HuH-7 (cell line): ENCODE measurements at places on chromosomes 5 and 9.

DNA sequence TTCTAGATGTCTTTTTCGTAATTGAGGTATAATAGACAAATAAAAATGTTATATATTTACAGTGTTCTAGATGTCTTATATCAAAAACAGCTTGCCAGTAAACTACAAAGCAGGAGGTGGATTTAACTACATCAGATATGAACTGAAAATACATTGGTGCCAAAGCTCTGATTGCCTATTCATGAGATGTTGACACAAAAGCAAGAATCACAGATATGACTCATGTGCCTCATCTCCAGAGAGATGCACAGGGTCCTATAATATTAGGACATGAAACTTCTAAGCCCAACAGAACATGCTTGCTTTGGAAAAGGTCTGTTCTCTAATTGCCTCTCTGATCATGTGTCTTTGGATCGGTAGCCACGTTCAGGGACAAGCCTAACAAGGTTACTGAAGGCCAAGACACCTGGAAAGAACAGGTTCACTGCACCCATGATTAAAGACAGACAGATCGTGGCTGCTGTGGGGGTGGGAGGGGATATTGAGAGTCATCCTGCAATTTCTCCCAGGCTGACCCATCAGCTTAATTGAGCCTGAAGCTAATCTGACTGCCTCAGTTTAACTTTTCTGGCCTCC, 16.8 kb downstream of the ABCA1 start:
- DNase-seq: no peak

- DNase-seq: no peak
Measured at GRCh38 chr5:53261245-53261644, 151.7 kb upstream of the MOCS2 start.

DNA sequence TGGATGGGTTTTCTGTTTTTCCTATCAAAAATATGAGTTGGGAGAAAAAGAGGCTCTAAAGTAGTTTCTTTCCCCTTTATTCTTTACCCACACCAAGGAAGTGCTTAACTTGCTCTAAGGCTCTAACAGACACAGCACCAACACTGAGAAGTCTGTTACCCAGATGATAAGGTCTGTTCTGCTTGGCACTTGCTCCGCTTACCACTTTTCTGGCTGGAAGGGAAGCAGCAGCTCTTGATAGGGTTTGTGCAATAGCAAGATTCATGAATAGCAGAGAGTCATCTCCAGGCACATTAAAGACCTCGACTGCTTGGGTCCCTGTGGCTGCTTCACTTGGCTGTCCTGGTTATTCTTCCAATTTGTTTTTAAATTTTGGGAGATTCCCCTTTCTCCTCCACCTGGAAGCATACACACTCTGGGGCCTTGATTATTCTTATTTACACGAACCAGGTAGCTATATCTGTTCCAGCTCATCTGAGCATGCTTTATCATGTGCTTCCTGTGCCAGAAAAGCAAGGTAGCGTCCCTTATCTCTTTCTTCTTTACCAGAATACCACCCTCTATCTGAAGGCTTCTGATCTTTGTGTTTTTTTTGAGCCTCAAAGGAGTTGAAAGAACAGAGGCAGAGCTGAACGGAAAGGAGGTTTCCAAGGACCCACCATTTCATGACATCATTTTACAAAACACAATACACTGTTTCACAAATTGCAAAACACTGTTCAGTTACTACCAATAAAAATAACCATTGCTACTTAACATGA, 24.8 kb downstream of the PPP3R2 start:
- no peak for DNase-seq

DNA sequence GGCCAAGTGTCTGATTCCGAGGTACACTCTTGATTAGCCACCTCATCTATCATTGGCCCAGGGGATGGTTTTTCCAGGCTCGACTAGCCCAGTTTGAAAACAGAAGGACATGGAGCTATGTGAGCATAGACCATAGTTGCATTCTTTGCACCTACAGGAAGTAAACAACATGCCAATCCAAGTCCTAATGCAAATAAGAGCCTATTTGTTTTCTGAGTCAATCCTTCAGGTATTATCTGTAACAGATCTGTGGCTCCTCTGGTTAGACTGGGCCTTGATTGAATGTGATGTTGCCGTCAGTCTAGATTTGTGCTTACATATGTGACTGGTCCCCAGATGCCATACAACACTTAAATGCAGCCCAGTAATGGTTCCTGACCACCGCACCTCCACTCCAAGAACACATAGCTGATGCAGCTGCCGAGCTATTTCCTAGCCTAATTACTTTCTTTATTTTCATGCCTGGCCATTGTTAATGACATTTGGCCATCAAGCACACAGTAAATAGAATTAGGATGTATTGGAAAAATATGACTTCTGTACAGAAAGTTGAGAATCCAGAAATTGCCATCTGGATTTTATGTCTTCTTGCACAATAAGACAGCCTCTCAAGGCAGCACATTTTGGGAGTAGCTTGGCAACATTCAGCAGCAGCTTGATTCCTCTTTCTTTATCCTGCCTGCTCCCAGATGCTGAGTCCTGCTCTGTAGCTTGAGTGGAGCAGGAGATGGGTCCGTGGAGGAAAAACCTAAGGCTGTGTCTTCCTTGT, 29.5 kb upstream of the ARHGAP26 start:
- no peak for DNase-seq

GRCh38 chr9:123607479-123607878, 251.5 kb downstream of the CRB2 start:
- peak; percentile 16 for DNase-seq

- DNase-seq: no peak
Measured at GRCh38 chr5:120358949-120359348, 105.2 kb upstream of the PRR16 start.

DNA sequence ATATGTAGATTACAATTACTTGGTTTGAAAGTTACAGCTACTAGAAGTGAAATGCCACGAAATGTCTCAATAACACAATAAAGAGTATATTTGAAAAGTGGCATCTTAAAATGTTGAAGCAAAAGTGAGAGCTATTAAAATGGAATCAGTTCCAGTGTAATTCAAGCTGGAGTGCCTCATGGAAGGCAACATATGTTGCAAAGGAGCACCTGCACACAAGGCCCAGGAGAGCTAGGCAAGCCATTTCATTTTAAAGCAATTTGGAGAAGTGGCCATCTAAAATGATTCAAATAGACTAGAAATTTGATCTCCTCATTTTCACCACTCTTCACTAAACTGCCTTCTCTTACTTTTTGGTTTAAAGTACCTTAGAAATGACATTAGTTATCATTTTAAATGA, 167.8 kb downstream of the GABRB2 start:
- no peak for DNase-seq

GRCh38 chr9:124514125-124514524, 6.9 kb upstream of the NR5A1 start:
- DNase-seq: no peak

DNA sequence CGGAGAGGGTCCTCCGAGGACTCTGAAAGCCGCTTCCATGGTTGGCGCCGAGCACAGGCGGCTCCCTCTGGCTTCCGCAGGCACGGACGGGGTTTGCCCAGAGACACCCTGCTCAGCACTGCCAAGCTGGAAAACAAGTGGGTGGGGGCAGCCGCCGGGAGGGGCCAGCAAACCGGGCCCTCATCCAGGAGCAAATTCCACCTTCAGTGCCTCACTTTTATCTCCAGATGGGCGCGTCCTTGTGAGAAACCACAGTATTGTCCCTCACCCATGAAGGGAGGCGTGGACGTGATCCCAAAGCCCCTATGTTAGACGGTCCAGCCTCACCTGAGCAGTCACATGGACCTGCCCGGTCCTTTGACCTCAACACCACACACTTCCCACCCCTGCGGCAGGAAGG, 29.0 kb downstream of the MED10 start:
- no peak for DNase-seq

GRCh38 chr9:117403403-117403811, 11.4 kb downstream of the ASTN2 start:
- no peak for DNase-seq

DNA sequence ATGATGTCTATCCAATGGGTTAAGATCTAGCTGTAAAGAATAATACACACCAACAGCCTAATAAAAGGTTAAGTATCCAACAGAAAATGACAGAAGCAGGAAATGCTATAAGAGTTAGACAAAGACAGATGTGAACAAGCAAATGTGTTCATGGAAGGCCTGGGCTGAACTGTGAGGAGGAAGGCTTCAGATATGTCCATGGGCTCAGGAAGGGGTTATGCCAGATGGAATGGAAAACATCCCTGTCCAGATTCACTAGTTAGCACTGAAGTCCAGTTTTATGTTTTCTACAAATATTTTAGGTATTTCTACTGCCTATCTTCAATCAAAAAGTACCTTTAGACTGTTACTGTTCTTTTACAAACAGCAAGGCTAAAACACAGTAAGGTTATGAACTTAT, 27.1 kb downstream of the ERAP1 start:
- DNase-seq: no peak

GRCh38 chr9:94782355-94783101, 56.0 kb downstream of the AOPEP start:
- no peak for DNase-seq

DNA sequence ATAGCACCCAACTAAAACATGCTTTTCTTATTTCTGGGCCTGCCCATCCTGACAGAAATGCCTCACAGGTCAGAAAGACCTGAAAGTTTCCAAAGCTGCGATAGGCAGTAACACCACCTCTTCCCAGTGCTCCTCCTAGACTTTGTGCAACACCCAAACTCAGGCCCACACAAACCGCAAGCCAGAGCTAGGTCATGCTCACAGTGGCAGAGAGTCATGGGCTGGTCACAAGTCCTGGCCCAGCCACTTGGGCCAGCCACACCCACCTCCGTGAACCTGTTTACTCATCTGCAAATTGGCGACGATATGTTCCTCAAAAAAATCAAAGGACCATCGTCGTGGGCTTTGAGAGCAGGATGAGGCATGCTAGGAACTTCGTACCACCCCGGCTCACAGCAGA, 44.0 kb upstream of the SLC25A51 start:
- no peak for DNase-seq
